ENCODE measurements at places on chromosomes 11 and 22.

- no peak for DNase-seq
Measured at GRCh38 chr11:43927925-43928707, 14.3 kb upstream of the C11orf96 start.

DNA sequence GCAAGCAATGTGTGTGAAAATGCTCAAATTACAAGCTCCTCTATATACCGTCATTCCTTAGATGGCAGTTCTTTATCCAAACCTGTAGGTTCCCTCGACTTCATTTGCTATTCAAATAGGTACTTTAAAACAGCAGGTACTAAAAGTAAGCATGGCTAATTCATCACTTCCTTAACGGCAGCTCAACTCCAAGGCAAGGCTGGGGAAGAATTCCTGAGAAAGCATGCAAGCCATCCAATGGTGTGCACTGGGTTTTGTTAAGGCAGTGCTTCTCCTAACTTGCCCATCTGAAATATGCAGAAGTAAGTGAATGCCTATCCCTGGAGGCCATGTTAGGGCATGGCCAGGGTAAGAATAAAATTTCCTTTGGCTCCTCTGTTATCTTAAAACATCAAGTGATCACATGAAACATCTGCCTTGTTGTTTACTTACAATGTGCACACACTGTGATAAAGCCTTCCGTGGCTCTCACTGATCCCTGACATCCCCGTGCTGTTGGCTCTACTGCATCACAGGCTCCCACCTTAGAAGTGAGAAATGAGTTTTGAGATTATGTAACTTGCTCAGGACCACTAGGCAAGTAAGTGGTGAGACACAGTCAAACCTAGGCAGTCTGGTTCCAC lies 52.1 kb downstream of the SMCO4 start:
- DNase-seq = no peak

DNA sequence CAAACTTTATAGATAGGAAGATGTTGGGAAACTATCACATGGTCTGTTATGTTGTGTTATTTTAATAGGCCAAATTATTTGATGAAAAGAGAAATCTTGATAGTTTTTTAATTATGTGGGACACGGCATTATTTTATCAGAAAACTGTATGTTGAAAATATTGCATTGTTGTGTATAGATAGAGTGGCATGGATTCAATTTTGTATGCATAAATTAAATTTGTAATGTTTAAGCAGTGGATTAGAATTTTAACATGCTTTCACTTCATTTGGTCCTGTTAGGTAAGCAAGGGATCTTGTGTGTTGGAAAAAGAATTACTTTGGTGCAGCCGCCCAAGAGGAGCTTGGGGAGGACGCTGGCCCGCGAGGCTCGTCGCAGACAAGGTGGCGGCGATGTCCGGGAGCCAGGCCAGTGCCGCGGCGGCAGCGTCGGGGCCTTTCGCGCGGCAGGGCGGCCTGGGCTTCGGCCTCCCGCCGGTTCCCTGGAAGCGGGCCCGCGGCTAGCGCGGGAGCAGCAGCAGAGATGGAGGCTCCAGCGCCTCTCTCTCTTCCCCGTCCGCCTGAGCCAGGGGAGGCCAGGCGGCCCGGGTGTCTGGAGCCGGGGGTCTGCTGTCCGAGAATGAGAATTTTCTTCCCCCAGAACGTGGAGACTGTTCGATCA lies 82.7 kb downstream of the GGT1 start:
- no peak for DNase-seq

- DNase-seq = no peak
Measured at GRCh38 chr11:121929581-121929980, 186.4 kb downstream of the BLID start.

GRCh38 chr11:12404436-12404835 lies 27.1 kb downstream of the PARVA start:
- no peak for DNase-seq

GRCh38 chr11:80104191-80104590 lies 663.4 kb upstream of the TENM4 start:
- DNase-seq = no peak

DNA sequence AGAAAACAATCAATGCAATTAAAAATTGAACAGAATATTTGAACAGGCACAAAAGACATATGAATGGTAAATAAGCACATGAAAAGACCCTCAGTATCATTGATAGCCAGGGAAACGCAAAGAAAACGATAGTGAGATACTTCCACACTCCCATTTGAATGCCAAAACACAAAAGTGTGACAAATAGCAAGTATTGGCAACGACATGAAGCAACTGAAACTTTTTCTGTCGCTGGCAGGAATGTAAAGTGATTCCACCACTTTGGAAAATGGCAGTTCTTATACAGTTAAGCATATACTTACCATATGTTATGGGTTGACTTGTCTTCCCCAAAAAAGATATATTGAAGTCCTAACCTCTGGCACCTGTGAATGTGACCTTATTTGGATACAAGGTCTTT lies 62.9 kb upstream of the NAV2 start:
- DNase-seq = no peak

- no peak for DNase-seq
Measured at GRCh38 chr11:106208760-106209159, 131.3 kb downstream of the AASDHPPT start.

- no peak for DNase-seq
Measured at GRCh38 chr11:67379061-67380058, 6.0 kb upstream of the CLCF1 start.

DNA sequence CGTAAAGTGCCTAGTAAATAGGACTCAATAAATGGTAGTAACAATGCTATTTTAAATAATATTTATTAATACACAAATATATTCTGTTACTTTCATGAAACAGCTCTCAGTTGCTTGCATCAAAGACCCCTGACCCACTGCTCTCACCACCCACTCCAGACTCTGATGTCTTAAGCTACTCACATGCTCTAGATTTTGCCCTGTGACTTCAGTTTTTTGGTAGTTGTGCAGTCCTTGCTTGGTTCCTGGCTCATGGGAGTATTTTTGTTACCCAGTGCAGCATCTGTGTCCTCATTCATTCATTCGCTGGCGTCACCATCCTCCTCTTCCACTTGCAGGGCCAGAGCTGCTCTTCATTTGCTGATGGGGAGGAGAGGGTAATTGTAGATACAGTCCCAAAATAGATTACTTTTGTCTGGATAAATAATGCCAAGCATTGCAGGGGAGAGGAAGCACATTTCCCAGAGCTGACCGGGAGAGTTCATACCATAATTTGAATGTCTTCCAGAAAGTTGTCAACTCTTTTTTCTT lies 12.7 kb downstream of the MRPL48 start:
- DNase-seq = no peak

DNA sequence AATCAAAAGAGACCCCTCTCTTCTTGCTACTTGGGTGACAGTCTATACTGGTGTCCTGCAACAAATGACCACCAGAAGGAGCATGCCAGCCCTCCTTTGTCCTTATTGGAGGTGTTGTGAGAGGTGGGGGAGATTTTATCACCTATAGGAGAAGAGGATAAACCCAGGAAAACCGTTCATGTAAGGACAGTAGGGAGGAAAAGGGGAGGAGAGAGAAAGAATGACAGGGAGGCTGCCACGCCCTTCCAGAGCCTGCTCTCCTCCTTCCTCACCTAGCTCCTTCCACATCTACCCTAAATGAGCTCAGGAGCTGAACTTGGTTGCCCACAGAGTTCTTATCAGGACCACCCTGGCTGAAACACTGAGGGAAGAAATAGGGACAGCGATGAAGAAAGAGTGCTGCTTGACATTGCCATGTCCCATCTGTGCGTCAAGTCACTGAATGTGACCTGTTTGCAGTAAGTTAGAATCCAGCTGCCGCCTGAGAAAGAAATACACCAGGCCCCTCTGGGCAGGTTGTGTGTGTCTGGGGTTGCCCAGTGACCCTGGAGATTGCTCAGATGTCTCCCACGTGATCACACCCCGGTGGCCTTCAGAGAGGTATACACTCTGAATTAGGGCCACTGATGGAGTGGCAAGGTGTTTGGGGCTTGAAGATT lies 40.4 kb upstream of the ETS1 start:
- DNase-seq = no peak

DNA sequence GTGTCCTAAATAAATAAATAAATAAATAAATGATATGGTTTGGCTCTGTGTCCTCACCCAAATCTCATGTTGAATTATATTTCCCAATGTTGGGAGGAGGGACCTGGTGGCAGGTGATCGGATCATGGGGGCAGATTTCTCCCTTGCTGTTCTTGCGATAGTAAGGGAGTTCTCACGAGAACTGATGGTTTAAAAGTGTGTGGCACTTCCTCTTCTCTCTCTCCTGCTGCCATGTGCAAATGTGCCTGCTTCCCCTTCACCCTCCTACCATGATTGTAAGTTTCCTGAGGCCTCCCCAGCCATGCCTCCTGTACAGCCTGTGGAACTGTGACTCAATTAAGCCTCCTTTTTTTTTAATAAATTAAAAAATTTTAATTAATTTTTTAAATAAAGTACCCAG lies 138.2 kb downstream of the FBXO7 start:
- no peak for DNase-seq

DNA sequence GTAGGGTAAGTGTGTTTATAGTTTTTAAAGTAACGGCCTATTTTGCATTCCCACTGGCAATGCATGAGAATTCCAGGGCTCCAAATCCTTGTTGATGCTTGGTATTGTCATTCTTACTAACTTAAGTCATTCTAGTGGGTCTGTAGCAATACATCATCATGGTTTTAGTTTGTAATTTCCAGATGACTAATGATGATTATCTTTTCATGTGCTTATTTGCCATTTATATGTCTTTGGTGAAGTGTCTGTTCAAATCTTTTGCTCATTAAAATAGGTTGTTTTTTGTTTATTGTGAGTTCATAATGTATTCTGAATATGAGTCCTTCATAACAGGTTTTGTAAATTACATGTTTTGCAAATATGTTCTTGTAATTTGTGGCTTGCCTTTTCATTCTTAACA lies 31.2 kb downstream of the MTMR3 start:
- no peak for DNase-seq

- no peak for DNase-seq
Measured at GRCh38 chr22:35206889-35207288, 50.4 kb upstream of the HMGXB4 start.

- no peak for DNase-seq
Measured at GRCh38 chr22:47816863-47817210, 1054.4 kb downstream of the TBC1D22A start.

DNA sequence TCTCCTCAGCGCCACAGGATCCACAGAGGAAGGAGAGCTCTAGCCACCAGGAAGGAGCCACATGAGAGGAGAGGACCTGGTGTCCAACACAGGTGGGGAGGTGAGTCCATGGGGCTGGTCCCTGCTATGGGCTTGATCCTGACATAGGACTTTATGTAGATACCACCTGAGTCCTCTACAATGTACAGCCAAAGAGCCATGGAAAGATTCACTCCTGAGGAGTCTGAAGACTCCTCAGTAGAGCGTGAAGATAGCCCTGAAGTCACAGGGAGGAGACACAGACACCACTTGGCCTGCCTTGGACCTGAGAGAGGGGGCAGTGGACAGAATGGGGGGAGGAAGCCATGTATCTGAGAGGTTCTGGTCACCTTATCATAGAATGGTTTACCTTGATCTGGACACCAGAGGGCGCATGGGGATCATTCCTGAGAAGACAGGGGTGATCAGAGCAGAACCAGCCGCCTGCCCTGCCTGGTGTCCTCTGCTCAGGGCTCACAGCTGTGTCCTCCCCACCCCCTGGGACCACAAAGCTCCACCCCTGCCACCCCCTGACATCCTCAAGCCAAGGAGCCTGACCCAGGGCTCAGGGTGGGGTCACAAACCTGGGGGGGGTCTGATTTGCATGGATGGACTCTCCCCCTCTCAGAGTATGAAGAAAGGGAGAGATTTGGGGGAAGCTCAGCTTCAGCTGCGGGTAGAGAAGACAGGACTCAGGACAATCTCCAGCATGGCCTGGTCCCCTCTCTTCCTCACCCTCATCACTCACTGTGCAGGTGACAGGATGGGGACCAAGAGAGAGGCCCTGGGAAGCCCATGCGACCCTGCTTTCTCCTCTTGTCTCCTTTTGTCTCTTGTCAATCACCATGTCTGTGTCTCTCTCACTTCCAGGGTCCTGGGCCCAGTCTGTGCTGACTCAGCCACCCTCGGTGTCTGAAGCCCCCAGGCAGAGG lies 77.0 kb downstream of the ZNF280B start:
- DNase-seq = no peak

- no peak for DNase-seq
Measured at GRCh38 chr22:19674129-19674928, 40.0 kb upstream of the SEPTIN5 start.

DNA sequence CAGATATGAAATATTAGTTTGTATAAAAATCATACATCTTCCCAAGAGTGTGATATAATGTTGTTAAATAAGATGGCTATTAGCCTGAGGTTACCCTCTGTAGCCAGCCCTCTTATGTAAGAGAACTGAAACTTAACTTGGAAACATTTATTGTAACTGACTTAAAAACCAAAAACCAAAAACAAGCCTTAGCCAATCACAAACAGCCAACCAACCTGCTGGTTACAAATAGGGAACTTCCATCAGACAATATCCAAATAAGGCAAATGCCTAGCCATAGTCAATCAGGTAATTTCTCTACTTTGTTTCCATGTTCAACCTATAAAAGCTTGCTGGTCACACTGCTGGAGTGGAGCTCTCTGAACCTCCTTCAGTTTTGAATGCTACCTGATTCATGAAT lies 14.1 kb downstream of the KBTBD3 start:
- DNase-seq = no peak

GRCh38 chr11:122642472-122642922 lies 13.0 kb upstream of the UBASH3B start:
- no peak for DNase-seq

DNA sequence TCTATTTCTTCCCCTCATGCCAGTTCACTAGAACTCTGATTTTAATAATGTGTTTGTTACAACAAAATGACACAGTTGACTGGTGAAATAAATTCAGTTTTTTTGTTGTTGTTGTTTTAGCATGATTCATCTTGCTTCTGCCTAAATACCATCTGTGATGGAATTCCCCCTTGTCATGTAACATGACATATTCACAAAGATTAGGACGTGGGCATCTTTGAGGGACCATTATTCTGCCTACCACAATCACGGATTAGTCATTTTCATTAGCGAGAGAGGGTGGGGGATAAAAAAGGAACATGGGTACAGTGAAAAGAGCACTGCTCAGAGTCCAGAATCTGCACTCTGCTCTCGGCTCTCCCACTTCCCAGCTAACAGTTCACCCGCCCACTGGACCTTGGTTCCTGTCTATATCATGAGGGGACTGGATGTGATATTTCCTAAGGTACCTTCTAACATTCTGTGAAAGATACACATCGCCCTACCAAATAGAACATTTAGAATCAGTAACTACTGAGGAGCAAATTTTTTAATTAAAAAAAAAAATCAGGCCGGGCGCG lies 11.3 kb downstream of the HTATIP2 start:
- DNase-seq = no peak

All from GM18507 (cell line).